ENCODE measurements at places on chromosomes 12 and 14.

GRCh38 chr12:88185988-88186387, 43.9 kb downstream of the TMTC3 start:
- DNase-seq, result peak; percentile 16

DNA sequence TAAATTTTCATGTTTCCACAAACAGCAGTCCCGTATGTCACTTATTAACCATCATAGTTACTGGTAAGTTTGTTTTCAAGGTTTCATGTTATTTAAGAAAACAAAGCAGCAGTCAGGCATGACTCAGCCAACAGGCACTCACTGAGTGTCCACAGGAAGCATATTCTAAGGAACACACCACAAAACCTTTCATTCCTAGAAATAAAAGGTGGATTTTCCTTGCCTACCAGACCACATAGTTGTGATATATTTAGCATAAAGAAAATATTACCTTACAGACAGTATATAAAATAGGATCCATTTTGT, 143.3 kb upstream of the AVPR1A start:
- peak; percentile 96 for DNase-seq

DNA sequence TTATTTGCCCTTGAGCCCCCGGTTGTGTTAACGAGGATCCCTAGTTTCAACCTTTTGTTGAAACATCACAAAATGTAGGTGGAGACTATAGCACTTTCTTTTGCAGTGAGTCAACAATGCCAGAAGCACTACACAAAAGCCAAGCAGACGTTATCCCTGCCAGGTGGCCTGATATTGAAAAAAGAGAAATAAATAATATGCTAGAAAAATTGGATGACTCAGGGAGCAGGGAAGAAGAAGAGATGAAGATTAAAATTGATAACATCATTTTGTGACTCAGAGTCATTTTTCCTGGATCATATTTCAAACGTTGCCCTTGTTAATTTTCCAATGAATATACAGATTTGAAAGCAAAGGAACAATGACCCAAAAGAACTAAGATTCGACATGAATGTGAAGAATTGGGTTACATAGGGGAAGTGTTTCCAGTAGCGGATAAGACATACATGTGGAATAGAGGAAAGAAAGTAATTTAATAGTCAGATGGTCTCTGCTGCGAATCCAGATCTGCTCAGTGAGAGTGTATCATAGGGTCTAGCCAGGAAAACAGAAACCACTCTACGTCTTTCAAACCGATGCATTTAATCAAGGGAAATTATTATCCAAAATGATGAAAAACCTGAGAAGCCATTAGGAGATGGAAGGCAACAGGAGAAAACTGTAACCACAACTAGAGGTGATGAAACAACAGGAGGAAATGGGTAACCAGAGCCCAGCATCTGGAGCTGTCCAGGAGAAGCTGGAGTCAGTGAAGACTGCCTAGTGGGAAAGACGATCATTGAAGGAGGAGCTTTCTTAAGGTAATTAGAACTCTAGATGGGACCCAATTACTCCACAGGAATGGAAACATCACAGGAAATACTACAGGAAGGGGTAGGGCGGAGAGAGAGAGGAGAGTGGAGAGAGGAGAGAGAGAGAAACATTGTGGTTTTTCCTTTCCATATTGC, 57.9 kb downstream of the RERG start:
- no peak for DNase-seq

DNA sequence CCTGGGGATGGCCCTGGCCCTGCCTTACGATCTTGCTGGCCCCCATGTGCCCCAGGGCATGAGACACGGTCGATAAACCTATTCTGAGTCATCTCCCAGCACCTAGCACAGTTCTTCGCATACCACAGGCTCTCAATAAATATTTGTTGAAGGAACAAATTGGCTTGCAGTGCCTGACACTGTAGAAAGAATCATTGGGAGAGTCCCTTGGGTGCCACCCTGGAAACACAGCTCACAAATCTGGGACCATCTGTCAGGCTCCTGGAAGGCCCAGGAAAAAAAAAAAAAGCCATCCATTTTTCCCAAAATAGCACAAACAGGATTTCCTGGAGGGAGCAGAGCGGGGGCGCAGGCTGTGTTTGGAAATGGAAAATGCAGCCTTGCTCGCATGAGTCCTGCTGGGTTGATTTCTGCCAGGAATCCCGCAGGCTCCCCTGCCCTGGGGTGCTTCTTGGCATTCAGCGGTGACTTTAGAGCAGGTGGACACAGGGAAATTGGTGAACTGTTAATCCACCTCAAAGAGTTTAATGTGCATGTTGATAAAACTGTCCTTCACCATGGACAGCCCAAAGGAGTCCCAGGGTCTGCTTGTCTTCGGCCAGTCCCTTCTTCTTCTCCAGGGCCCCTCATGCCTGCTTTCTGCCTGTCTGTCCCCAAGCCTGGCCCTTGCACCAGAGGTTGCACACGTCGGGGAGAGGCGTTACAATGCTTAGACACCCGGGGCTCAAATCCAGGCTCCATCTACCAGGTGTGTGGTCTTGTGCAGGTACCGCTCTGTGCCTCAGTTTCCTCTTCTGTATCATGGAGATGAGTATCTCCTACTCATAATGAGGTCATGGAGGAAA, 106.1 kb upstream of the RFLNA start:
- DNase-seq, result peak; percentile 54

DNA sequence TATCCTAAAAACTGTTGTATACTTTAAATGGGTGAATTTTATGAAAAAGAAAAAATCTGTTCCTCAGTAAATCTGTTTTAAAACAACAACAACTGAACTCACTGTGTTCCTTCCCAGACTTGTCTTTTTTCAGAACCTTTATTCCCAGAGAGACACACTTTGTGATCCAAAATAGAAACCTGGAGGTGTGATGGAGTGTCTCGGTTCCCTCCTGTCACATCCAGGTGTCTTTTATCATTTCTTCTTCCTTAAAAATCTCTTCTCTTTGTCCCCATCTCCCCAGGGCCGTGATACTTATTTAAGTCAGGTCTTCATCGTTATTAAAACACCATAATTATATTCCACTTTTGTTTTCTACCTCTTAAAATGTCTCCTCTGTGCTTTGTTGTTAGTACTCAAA, 76.2 kb upstream of the EVL start:
- DNase-seq, result no peak

- no peak for DNase-seq
Measured at GRCh38 chr14:101075025-101075800, 171.7 kb upstream of the RTL1 start.

DNA sequence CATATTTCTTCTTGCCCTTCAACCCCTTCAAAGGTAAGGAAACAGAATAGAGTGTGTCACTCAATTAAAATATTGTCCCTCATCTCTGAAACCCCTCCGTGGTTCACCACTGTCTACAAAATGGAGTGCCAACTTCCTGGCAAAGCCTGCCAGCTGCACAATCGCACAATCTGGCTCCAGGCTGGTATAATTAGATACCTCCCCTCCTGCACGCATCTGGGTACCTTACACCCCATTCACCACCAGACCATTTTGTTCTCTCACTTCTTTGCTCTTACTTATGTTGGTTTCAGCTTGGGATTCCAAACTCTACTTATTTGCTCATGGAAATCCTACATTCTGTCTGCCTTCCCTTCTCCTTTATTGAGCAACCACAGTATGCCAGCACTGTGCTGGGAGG, 314.9 kb downstream of the NUAK1 start:
- DNase-seq, result no peak

All from epithelial cell of proximal tubule (primary cell).